ENCODE measurements at places on chromosomes 2 and 18.

DNA sequence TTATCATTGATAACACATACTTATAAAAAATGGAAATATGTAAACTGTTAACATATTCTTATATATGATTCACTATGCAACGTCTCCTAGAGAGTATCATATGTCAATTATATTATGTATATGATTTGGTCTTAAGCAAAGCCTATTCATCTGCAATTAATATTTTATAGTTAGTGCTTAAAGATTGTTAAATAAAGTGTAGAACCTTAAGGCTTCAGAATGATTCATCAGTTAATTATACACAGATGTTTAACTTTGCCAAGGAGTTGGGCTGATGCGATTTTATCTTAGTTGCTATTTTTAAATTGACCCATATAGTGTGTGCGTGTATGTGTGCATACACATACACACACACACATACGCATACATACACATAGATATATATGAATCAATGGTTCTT lies 323.1 kb downstream of the RBM43 start:
- DNase-seq, result no peak

- DNase-seq, result no peak
These were observed 146.1 kb upstream of the ZSWIM2 start for GRCh38 chr2:186995092-186995491.

DNA sequence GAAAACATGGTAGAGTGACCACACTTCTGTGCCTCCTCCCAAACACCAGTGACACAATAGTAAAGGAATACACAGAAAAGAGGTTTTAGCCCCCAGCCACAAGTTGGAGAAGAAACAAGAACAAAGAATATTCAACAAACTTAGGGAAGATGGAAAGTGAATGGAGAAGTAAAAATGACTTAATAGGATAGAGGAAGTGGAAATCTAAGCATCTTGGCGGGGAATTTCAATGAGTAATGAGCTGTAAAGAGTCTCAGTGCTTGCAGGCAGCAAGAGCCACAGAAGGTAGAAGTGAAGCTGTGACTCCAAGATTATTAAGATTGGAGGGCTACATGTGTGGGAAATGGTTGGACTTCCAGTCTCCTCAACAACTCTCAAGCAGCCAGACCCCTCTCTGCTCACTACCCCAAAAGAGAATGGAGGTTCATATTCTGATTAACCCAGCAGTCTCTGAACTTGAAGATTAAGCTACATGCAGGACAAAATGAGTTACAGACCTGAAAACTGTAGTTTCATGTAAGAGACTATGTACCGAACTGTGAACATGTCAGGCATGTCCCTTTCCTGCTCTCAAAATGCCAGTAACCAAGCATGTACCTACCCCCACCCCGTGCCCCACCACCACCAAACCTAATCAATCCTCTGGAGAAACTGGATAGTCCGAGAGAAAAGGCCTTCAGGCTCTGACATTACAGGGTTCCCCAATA lies 16.9 kb upstream of the HNRNPLL start:
- no peak for DNase-seq

- no peak for DNase-seq
These were observed 1003.2 kb upstream of the FAM98A start for GRCh38 chr2:34602262-34602661.

GRCh38 chr18:74589021-74589420 lies 8.6 kb upstream of the ZNF407 start:
- no peak for DNase-seq

DNA sequence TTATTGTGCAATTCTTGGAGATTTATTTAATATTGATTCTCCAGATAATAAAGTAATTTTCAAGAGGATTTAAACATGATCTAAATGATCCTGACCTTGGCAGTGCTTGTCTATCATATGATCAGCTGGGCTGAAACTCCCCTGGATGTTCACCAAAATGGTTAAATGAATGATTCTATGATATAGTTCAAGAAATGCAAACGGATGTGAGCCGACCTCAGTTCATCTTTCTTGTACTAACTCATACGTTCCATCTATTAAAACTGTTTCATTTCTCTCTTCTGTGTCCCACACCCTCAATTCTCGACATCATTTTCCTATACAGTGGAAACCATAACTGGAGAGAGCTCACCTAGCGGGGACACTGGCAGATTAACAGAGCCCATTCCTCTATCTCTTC lies 281.7 kb upstream of the CCDC68 start:
- DNase-seq, result no peak

- DNase-seq, result no peak
These were observed 8.0 kb downstream of the HES6 start for GRCh38 chr2:238231809-238232208.

GRCh38 chr2:138741851-138742250 lies 38.3 kb downstream of the NXPH2 start:
- no peak for DNase-seq

DNA sequence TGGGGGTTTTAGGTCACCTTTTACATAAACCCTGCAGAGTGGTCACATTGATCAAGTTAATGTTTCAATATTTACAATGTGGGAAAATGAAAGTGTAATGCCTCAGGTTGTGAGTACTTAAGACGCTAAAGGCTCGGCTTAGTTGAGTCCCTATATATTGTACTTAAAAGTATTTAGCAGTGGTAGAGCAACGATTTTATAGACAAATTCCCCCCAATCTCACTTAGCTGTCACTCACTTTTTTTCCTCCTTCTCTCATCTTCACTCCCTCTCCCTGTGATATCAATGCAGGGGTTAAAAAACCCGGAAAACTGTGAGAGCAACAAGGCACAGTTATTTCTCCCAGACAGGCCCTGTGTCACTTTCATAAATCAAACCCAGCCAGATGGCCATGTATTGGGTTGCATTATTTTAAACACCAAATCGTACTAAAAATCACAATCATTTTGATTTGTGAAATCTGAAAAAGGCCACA lies 5.4 kb downstream of the POU3F3 start:
- DNase-seq, result no peak

DNA sequence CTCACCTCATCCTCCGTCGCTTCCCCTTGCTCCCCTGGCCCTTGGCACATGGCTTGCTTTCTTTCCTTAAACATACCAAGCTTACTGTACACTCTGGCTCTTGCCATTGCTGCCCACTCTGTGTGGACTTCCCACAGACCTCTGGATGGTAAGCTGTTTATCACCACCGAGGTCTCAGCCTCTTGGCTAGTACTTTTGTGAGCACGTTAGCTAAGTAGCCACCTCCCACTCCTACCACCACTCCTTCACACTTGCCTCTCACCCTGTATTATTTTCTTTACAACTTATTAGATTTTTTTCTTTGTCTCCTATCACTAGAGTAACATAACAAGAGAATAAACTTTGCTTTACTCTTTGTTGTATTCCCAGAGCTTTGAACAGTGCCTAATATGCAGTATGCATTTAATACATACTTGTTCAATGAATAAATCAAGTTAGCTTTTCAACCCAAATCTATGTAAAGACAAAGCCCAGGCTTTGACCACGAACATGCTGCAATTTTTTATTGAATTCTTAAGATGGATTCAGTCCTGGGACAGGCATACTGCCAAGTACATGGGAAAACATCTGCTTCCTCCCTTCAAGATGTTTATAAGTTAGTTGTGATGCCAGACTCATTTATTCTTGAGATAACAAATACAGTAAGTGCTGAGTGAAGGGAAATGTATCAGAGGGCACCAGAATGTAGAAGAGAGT lies 25.0 kb upstream of the MSGN1 start:
- no peak for DNase-seq

- no peak for DNase-seq
These were observed 87.3 kb upstream of the TLK1 start for GRCh38 chr2:171247741-171248662.

DNA sequence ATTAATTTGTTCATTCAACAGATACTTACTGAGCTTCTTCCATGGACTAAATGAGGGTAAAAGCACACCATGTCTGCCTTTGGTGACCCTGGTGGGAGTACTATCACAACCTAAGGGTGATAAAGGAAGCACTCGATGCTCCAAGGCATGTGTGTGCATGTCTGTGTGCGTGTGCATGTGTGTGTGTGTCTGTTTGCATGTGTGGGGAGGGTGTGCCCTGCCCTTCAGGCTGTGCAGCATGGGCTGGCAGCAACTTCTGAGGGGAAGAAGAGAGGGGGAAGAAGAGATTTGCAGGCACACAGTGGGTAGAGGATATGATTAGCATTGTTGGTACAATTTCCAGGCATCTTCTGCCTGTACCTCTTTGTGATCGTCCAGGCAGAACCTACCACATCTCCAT lies 121.6 kb downstream of the ACOXL start:
- no peak for DNase-seq

GRCh38 chr2:217902379-217903141 lies 100.2 kb downstream of the TNS1 start:
- no peak for DNase-seq

DNA sequence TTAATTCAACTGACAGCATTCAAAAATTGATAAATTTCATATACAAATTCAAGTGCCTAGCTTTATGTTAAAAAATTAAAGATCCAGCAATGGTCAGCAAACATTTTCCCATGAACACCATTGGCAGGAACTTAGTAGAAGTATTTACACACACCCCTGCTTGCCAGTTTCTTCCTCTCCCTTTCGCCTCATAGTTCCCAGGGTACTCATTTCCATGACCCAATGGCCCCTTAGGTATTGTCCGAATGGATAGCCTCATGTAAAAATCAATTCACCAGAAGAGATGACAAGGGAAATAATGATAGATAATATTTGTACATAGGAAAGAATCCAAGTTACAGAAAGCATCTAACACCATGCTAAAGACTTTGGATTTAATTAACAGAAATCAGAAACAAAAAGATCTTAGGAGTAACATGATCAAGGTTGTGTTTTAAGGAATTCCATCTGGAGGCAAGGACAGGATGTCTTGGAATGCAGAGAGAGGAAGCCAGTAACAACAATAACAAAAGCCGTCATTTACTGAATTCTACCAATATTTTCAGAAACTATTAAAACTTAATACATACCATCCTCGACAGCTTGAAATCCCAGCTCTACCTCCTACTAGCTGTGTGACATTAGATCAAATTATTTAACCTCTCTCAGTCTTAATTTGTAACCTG lies 423.0 kb downstream of the IRS1 start:
- DNase-seq, result no peak

- DNase-seq, result no peak
These were observed 635 bp downstream of the SLC3A1 start for GRCh38 chr2:44275927-44276303.

GRCh38 chr2:46009772-46010171 lies 287.4 kb upstream of the EPAS1 start:
- DNase-seq, result no peak

GRCh38 chr2:10184421-10184820 lies 61.9 kb downstream of the RRM2 start:
- no peak for DNase-seq

DNA sequence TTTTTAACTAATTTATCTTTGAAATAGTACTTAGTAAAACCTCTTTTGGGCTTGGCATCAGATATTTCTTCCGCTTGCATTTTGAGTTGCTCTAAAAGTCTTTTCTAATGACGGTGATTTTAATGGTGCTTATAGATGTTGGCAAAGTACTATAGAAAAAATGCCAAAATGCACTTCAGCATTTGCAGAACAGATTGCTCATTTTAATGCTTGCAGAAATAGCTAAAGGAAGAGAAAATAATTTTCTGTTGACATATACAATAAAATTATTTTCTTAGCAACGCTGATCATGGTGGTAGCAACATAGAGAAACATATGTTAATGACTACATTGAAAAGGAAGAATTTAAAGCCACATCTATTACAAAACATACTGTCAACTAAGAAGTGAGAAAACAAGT lies 170.7 kb downstream of the STK39 start:
- no peak for DNase-seq

- no peak for DNase-seq
These were observed 28.9 kb downstream of the ZFP36L2 start for GRCh38 chr2:43197588-43197896.

DNA sequence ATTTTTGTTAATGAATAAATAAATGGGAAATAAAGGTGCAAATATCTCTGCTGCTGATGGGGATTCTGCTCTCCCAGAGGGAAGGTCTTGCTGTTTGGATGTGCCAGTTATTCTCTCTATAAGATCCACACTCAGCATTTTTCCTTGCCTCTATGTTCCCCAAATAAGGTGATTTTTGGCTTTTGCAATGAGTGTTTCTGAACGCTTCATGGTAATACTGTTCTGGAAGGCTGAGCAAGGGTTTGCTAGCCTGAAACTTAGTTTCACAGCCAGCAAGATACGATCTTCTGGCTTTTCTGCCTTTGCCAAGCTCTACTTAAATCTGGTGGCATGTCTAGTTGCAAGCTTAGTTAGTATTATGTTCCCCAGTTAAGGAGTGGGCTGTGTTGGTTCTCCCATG lies 114.6 kb downstream of the LPIN1 start:
- no peak for DNase-seq

GRCh38 chr2:208255557-208256106 lies 761 bp upstream of the IDH1 start:
- DNase-seq, result no peak

DNA sequence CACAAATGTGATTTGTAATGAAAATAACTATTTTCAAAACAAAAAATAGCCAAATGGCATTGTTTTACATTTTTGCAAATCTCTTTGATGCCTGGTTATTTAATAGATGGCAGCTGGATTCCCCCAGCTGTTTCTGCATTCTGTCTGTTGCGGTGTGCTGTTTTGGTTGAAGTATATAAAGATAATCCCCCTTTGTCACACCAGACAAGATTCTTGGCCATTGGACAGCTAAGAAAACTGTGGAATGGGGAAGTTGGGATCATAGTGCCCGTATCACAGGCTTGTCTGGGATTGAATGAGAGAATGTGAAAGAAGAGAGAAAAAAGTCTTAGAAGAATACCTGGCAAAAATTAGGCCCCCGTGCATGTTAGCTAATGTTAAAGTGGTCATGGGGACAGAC lies 19.5 kb upstream of the LYPD6B start:
- DNase-seq, result no peak

DNA sequence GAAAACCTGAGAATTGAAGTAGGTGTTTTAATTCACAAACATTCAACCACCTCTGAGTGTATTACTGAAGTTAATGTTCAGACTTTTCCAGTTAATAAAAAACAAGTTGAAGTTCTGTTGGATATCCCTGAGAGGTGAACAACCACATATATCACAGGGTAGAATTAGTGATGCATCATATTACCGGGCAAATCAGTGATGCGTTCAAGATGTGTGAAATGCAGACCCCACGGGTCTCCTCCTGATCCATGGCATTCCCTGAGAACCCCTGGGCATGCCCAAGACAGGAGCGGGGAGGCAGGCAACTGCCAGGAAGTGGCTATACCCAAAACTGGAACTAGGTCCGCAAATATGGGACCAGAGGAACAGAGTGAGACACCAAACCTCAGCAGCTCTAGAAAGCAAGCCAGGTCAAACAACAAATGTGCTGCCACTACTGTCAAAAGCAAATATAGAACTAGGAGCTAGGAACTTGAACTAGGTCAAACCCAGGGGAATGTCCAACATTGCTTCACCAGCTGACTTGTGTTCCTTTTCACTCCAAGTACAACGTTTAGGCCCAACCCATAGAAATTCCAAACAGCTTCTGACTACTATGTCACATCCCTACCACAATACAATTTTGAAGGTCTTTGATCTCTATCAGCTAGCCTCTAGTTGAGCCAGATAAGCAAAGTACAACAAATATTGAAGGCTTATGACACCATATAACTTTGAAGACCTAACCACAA lies 20.2 kb downstream of the PSTPIP2 start:
- no peak for DNase-seq
